Metanephros (tissue), 2 donors: ENCODE measurements at places on chromosomes 2 and 18. TPM values are rescaled to one million over a fixed set of nuclear protein-coding genes. Genes with fewer than 3 reads are reported as not detected.

The ELOA2 gene
- not detected for total RNA-seq

The C2orf72 gene
- total RNA-seq: 3.0 TPM

The TMEM131 gene
- 40.0 TPM for total RNA-seq

The TRABD2A gene
- total RNA-seq: 1.1 TPM

The ZNF804A gene
- total RNA-seq: 0.99 TPM

The CHRNG gene
- 9.5 TPM for total RNA-seq

The SERPINB12 gene
- not detected for total RNA-seq

The PIEZO2 gene
- total RNA-seq: 31.1 TPM

The EIPR1 gene
- 25.7 TPM for total RNA-seq

The METAP1D gene
- 15.4 TPM for total RNA-seq

The TMEM17 gene
- 4.3 TPM for total RNA-seq

The FLACC1 gene
- 3.5 TPM for total RNA-seq
